ENCODE measurements at places on chromosomes 7 and 10.

DNA sequence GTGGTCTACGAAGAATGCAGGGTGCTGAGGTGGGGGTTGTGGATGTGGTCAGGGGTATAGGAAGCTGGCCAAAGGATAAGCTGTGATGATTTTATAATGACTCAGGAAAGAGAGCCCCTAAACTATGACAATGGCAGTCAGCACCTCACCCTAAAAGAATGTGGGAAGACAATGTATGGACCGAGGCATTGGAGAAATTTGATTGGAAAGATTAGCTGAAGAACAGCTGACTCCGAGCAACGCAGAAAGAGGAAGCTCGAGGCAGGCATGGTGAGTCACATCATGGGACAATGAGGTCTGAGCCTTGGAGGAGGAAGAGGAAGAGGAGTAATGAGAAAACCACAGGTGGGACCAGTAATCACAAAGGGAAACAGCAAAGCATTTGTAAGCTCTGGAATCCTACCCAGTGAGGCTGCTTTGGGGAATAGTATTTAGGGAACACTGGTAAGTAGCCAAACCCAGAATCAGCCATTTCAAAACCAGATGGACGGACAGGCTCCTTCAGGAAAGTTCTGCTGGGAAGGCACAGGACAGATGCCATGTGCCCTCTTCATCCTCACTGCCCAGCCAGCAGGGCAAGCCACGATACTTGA, 295.4 kb downstream of the PRPF18 start:
- DNase-seq = no peak

DNA sequence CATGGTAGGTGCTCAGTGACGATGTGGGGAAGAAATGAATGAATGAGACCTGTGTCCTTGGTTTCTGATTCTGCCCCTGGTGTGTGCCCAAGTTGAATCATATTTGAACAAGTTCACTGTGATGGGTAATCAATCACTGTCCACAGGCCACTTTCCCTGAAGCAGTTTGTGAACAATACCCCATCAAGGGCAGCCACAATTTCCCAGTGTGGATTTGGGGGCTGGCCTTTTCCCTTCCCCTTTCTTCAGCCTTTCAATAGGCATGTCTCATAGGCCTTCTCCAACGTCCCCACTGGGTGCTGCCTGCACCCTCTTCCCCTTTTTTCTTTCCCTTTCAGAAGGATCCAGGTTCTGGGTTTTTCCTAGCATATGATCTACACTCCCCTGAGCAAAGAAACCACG, 64.7 kb downstream of the CREB5 start:
- no peak for DNase-seq

- DNase-seq = peak; percentile 38
These were observed 36.6 kb upstream of the SRGN start for GRCh38 chr10:69051303-69051702.

DNA sequence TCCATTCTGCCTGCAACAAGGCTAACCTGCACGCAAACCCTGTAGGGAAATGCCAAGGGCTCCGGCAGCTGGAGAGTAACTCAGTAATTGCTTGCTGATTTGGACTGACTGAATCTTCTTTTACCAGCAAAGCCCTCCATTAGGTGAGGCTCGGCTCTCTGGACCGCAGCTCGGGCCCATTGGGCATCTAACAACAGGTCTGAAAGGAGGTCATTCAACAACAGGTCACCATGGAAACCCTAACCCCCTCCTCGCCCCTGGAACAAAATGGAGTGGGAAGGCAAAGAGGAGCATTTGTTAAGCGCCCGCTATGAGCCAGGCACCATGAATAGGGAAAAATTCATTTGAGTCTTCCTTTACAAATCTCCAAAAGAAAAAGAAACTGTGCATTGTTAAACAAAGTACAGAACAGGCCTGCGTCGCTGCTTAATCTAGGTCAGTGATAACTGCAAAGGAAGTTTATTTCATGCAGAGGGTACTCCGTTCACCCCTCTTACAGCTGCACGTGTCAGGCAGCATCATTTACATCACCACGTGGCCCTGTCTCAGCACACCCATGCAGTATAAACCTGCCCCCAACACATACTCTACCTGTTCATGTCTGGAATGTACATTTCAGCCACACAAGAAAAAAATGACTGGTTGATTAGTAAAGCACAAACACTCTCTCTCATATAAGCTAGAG, 248.8 kb upstream of the NEBL start:
- DNase-seq = no peak

GRCh38 chr10:14879124-14879927, 660 bp downstream of the SUV39H2 start:
- peak; percentile 45 for DNase-seq

DNA sequence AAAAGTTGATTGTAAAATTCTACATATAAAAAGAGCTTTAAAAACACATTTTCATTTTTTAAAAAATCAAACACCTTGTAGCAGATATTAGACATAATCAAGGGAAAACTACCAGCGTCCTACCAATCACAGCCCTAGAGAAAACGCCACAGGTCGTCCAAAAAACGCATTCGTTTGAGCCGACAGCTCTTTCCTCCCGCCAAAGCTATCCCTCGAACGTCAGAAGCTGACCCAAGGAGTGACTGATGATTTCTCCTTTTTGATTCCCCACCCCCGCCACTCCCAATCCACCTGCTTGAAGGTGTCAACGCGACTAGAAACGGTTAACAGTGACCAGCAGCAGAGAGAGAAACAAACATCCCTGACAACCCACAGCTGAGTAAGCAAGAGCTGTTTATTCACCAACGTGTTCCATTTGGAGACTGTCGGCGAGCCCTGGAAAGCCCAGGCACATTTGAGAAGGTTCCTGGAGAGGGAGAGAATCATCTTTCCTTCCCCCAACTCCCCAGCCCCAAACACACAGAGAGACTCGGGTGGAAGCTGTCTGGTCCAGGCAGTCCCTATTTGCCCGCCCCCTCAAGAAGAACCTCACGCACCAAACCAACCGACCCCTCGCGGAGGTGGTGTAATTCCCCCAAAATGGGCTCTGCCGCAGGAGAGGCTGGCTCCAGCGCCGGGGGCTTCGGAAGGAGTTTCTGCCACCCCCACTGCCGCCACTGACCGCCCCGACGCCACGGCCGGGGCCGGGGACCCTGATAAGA, 622 bp downstream of the CPEB3 start:
- peak; percentile 30 for DNase-seq

GRCh38 chr7:43646603-43647338, 63.9 kb downstream of the STK17A start:
- no peak for DNase-seq

DNA sequence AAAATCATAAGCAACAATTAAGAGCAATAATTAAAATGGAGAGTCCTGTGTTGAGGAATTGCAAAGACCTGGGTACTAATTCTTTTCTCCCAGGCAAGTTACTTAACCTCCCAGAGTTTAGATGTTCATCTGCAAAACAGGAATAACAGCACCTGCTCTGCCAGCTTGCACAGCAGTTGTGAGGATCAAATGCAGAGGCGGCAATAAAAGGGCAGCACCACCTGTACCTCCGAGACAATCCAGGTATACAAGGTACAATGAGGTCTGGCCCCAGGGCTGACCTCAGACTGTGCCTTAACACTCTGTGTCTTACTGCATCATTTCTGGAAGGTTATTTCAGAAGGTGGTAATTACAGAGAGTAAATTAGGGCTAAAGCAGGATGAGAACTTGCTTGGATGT, 14.5 kb upstream of the FAM204A start:
- no peak for DNase-seq

- no peak for DNase-seq
These were observed 25.4 kb upstream of the CALU start for GRCh38 chr7:128713794-128714193.

- no peak for DNase-seq
These were observed 25.4 kb downstream of the FAM25A start for GRCh38 chr10:87045434-87045938.

DNA sequence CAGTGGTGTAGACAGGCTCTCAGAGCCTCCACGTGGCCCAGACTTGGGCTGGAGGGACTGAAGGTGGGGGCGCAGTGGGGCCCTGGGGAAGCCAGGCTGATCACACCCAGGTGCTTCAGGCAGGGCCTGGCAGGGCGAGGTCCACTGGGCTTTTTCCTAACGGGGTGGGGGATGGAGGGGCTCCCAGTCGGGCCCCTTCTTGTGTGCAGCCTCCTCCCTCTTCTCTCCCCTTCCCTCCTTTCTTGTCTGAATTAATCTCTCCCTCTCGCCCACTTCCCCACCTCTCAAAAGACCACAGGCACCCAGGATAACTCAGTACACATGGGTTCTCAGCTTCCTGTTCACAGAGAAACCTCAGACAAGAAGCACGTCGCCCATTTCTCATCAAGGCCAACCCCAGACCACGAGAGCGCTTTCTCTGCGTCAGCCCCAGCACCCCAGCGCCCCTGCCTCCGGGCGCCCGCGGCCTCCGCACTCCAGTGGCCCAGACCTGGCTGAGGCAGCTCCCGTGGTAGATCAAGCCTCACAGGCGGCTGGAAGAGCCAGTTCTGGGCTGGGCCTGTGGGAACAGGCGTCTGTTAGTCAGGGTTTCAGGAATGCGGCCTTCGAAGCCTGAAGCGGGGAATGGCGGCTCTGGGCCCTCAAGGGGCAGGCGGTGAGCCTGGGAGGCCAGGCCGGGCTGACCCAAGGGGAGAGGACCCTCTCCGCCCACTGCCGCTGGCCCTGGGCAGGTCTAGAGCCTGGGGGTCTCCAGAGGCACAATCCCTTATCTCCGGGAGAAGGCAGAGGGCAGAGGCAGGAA, 50.6 kb downstream of the PWWP2B start:
- peak; percentile 81 for DNase-seq

DNA sequence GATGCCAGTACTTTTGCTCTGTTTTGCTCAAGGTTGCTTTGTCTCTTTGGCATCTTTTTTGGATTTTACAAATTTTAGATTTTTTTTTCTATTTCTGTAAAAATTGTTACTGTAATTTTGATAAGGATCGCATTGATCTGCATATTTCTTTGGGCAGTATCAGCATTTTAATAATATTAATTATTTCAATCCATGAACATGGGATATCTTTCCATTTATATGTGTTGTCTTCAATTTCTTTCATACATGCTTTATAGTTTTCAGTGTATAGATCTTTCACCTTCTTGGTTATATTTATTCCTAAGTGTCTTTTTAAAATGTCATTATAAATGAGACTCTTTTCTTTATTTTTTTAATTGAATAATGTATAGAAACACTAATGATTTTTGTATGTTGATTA, 301.6 kb upstream of the SEMA3D start:
- DNase-seq = no peak

- DNase-seq = peak; percentile 27
These were observed 365.6 kb downstream of the ANKRD7 start for GRCh38 chr7:118590107-118590506.

DNA sequence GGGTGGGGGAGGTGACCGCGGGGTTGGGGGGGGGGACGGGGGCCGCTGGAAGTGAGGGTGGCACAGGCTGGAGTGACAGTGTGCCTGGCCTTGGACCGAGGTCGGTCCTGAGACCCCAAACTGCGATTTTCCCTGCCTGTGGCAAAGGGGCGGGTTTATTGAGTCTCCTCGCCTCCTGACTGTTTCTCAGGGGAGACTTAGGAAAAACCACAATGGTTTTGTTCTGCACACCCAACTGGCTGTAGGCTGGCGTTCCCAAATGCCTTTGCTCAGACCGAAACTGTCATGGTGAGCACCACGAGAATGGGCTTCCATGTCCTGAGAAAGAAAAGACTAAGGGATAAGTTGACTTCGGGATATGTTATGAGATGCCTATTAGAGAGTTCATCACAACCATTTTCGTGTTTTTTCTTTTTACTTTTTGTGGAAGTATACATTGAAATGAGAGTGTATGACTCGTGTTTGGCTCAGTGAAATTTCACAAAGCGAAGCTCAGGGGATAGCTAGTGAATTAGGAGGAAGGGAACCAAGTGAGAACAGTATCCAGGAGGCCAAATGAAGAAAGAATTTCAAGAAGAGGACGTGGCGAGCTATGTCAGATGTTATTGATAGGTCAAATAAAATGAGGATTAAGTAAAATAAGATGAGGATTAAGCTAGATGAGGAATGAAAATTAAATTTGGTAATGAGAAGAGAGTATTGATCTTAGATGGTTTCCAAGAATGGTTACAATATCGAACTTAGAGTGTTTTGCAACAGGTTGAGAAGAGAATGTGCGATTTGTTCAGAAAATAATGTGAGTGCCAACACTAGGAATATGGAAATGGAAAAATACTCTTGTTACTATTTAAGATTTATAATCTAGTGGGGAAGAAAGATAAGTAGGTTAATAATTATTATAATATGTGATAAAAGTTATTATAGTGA, 918 bp downstream of the NET1 start:
- peak; percentile 18 for DNase-seq

DNA sequence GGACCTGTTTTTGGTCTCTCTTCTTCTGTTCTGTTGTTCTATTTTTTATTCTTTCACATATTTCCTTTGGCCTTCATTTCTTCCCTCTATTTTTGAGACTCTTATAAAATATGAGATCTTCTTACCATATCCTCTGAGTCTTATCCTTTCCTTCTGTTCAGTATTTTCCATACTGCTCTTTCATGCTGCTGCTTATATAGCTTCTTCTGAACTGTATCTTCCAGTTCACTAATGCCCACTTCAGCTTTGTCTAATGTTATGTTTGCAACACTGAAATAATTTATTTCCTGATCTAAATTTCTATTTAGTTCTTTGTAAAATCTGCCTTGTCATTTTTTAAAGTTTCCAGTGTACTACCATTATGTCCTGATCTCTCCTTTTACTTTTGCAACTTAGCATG, 12.8 kb downstream of the TMEM168 start:
- DNase-seq = no peak

DNA sequence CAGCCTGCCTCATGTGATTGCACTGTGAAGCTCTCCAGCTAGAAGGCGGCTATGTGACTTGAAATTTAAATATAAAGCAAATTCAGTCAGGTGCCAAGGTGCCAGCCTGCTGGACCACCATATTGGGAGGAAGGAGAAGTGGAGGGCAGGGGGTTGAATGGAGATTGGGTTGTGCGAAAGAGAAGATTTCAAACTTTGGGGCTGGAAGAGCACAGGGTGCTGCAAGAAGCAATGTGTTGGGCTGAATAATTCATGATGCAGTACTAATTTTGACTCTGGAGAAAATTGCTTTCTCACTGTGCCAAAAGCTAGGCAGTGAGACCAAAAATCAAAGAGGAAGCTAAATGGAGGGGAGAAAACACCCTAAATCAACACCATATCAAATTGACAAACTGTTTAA, 335.3 kb downstream of the NRG3 start:
- DNase-seq = no peak

- no peak for DNase-seq
These were observed 61.3 kb downstream of the PDIA4 start for GRCh38 chr7:148967032-148967372.

DNA sequence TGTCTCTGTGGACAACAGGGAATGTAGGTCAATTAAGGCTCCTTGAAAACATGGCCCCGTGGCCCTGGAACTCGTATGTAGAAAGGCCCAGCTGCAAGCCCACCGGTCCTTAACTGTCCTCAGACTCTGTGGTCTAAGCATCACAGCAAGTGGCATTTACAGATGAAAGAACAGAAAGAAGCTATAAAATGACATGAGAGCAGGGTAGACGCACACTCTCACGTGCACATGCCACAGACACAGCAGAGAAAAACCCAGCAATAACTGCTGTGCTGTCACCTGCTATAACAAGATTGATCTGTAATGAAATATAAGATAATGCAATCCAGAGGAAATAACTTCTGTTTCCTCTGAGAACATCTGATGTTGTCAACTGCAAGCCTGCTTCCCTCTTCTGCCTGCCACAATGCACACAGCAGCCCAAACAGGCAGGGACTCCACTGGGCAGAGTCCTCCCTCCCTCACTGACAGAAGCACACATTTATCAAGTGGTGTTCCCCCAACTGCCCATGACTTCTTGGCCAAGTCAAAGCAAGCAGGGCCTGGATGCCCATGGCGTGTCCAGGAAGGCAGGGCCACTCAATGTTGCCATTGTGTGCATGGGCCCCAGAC, 63.9 kb downstream of the GFRA1 start:
- DNase-seq = no peak

GRCh38 chr10:64067009-64067606, 545.9 kb downstream of the REEP3 start:
- DNase-seq = no peak

GRCh38 chr7:155533827-155534690, 12.3 kb downstream of the CNPY1 start:
- peak; percentile 36 for DNase-seq

All from activated CD4-positive, alpha-beta T cell treated with anti-CD3 and anti-CD28 coated beads, Interleukin-2, Interleukin-6, amounts not matched to agents 100 ng/mL and 50 ng/mL, durations not matched to agents 16 hours and 8 hours (primary cell).